NCI-H2029 treated with DMSO at 0.1 percent for 48 hours (cell line): ENCODE measurements at places on chromosomes 16 and 17.

GRCh38 chr16:50887500-50888298 is 145.8 kb downstream of the CYLD start:
- DNase-seq: no peak

- no peak for DNase-seq
Measured at GRCh38 chr17:82864713-82865248, 25.0 kb upstream of the ZNF750 start.

- no peak for DNase-seq
Measured at GRCh38 chr16:88744577-88745521, 38.5 kb downstream of the CTU2 start.

DNA sequence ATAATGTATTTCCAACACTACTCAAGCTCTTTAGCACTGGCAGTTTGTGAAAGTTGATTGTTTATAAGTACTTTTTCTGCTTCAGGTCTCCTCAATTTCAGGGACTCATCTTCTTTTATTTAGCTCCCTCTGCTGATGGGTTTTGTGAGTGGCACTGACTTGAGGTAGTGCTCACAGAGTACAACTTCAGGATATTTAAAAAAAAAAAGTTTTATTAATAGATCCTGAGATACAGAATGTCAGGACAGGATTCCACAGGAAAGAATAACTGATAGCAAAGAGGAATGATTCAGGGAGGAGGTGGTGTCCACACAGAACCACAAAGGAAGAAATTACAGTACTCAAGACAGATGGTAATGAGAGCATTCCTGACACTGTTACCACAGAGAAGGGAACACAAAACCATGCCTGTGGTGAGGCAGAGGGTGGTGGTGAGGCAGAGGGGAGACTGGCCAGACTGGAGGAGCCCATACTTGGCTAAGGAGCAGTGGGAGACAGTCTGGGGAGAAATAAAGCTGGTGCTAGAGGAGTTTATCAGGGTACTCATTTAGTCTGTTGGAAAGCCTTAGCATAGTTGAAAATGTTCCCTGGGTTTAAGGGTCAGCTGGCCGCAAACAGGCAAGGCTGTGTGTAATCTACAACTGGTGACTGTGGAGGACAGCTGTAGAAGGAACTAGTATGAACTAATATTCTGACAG is 63.7 kb downstream of the SPAG9 start:
- DNase-seq: no peak

GRCh38 chr17:9195411-9195810 is 174.1 kb downstream of the NTN1 start:
- no peak for DNase-seq

DNA sequence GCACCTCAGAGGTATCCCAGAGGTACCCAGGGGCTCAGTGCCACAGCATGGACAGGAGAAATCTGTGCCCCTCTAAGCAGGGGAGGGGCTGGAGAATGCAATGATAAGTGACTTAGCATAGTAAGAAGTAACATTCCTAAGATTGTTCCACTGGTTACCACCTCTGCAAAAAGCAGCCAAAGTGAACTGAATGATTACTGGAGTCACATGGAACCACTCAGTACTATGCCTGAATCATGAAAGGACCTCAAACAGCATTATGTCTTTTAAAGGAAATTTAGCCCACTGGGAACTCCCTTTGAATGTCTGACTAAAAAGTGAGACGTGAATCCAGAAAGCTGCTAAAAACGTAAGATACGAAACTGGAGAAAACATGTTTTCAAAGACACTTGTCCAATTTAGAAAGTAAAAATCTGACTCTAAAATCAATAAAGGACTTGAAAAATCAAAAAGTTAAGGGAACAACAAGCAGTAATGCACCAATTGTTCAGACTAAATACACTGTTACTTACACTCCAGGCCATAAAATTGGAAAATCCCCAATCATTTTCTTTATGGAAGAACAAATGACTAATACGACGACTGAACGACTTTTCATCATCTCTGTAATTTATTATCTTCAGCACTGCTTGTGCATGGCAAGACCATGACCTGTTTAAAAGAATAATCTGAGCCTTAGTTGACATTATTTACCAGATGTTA is 38.6 kb downstream of the LITAFD start:
- DNase-seq: no peak

DNA sequence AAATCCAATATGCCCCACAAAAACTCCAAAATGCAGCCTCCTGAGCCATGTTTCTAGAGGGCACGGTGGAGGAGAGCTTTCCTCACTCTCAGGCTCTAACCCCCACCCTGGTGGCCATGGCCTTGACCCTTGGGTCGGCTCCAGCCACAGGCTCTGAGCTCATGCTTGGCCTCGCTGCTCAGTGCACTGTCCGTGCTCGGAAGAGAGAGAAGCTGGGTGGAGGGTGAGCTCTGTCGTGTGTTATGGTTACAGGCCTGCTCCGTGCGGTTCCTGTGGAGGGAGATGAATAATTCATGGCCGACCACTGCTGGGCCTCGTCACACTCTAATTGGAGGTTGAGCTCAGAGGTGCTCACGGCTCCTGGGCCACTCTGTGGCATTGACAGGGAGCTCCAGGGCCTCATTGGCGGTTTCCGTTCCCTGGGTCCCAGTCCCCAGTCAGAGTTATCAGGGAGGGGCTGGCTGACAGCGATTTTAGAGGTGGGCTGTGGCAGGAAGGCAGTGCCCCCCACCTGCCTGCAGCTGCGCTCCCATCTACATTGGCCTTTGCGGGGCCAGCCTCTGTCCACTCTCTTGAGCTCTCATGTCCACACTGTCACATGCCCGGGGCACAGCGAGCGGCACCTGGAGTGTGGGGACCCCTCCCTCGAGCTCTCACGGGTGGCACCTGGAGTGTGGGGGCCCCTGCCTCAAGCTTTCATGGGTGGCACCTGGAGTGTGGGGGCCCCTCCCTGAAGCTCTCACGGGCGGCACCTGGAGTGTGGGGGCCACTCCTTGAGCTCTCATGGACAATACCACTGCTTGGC is 24.9 kb downstream of the ACSF3 start:
- no peak for DNase-seq
